Activated T-cell treated with anti-CD3 and anti-CD28 coated beads for 48 hours (primary cell): ENCODE measurements at places on chromosomes 1 and 21.

DNA sequence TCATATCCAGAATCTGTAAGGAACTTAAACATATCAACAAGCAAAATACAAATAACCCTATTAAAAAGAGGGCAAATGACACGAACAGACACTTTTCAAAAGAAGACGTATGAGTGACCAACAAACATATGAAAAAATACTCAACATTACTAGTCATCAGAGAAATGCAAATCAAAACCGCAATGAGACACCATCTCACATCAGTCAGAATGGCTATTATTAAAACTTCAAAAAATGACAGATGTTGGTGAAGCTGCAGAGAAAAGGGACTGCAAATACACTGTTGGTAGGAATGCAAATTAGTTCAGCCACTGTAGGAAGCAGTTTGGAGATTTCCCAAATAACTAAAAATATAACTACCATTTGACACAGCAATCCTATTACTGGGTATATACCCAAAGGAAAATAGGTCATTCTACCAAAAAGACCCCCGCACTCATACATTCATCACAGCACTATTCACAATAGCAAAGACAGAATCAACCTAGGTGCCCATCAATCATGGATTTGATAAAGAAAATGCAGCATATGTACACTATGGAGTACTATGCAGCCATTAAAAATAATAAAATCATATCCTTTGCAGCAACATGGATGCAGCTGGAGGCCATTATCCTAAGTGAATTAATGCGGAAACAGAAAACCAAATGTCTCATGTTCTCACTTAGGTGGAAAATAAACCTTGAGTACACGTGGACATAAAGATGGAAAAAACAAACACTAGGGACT is 230.1 kb upstream of the RAB4A start:
- no peak for DNase-seq

GRCh38 chr1:108670131-108670773 is 9.4 kb upstream of the HENMT1 start:
- no peak for DNase-seq

GRCh38 chr1:155910621-155911121 is 478 bp downstream of the RIT1 start:
- no peak for DNase-seq

DNA sequence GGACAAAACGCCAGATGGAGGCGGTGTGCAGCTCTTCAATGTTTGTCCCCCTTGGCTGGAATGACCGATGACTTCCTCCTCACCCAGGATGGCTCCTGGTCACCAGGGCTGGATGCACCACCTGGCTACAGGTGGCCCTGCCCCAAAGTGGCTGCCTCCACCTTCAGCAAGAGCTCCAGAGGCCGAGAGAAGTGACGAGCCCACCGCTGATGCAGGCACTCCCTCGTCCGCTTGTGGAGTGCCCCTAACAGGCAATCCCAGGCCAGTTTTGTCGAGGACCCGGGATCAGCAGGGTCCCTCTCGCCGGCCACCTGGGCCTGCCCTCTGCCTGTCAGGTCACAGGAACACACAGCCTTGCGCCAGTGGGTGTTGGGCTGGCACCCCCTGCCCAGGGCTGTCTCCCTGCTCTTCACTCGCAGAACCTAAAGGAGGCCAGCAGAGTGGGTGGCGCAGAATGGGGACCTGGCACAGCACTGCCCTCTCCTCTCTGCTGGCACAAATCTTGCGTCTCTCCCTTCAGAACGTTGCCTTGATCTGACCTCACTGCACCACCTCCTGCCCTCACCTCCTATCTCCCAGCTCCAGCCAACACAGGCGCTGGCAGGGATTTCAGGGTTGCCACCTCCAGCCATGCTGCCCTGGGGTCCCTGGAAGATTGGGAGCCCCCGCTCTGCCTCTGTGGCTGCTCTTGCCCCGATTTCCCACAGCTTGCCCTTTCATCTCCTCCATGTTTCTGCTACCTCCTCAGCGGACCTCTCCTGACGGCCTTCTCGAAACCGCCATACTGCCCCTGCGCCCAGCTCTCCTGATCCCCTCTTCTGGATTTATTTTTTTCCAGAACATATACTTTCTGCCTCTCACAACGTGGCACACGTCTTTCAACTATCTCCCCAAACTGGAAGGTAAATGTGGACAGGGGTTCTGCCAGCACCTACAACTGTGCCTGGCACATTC is 38.6 kb downstream of the SLC45A1 start:
- DNase-seq: no peak

GRCh38 chr1:151618470-151618869 is 6.6 kb downstream of the SNX27 start:
- DNase-seq: no peak

DNA sequence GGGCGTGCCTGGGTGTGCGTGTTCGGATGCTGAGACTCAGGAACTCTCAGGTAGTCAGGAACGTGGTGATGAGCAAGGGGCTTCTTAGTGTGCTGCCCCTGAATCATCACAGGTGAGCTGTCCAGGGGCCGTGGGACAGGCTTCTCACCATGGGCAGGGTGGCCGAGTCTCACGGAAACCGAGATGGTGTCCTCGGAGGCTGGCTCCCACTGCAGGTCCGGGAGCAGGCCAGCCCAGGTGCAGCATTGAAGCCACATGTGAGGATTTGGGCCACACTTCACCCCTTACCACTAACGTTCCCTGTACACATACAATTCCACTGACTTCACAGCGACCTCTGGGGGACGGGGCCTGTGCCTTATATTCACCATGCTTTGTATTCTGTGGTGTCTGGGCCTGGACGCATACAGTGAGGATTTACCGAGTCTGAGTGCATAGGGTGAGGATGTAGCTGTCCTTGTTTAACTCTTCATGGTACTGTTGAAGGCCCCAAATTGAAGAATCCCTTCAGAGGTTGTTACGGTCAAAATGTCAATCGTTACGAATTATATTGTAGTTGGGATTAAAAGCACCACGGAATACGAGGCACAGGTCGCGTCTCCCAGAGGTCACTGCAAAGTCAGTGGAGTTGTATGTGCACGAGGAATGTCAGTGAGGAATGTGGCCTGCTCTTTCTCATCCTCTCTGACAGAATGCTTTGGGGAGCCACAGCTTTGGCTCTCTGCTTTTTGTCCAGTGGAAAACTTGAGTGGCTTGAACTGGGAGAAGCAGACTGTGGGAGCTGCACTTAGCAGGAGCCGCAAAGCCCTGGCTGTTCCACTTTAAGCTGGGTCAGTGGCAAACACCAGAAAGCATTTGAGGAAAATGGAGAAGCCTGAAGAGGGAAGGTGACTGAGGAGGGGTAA is 95.3 kb downstream of the MTR start:
- no peak for DNase-seq

DNA sequence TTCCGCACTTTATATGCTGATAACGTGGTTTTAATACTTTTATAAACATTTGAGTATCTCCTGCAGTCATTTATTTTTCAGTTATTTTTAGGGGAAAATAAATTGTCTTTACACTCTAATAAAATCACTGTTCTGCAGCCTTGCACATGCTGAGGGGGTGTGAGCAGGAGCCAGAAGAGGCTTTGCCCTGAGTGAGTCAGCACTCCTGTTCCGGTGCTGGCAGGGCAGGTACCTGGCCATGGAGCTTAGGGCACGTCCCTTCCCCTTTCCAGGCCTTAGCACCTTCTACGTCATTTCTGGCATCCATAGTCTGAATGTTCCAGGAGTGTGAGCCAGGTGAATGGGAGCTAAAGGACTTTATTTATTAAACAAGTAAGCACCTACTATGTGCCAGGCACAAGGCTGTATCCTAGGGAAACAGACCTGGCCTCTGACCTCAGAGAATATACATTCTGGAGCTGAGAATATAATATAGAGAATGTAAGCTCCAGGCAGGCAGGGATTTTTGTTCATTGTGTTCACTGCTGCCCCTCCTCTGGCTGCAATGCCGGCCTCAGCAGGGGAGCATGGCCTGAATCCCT is 402.9 kb downstream of the PTPRU start:
- no peak for DNase-seq

DNA sequence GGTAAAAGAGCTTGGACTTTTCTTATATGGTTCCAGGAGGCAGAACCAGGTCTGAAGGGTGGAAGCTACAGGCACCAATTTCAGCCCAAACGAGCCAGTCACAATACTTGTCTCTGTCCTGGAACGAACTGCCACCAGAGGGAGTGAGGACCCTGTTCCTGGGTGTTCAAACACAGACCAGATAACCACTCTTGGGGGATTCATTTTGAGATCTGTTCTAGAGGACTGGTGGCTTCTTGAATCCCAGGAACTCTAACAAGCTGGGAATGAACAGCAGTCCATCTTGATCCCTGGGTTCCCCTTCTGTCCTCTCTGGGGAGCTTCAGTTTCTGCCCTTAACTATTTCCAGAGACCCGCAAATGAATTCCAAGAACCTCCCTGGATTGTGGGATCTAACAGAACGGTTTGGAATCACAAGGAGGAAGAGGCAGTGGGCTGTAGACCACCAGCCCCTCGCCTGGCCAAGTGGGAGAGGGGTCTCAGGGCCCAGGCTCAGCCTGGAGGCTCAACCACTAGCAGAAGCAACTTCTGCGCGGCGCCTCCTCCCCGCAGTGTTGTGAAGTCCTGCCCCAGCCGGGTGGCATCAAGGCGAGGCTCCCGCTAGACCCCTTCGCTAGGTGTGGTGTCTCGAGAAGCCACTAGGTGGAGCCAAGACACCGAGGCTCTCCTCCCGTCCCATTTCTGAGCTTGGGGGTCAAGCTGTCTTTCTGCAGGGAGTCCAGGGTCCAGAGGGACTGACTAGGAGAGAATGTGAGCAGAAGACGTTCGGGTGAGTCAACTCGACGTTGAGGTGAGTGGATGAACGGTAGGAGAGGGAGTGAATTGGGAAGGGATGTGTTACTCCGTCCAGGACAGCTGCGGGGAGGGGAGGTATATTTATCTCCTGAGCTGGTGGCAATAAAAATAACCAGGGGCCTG is 12.1 kb upstream of the NES start:
- DNase-seq: peak; percentile 69

- no peak for DNase-seq
Observed at GRCh38 chr21:17461582-17461981, 51.3 kb upstream of the CXADR start.

DNA sequence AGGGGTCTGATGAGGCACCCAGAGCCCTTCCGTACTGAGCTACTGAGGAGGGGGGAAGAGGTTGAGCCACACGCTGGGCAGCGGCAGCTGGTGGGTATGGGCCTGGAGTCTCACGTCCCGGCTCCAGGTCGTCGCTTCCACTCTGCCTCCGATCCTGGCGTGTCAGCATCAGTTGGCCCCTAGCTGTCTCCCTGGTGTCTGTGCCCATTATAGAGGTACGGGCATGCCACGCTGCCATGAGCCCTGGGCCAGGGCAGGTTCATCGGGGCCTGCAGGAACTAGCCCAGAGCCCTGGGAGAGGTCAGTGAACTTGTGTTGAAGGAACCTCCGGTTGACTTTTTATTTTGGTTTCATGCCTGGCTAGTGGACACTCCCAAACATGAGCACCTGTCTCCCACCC is 18.2 kb downstream of the COQ8A start:
- DNase-seq: no peak
